Uterus (tissue), 4 donors: ENCODE measurements at places on chromosomes 11 and 22. TPM values are rescaled to one million over a fixed set of nuclear protein-coding genes. Genes with fewer than 3 reads are reported as not detected.

ANKK1 gene
- total RNA-seq, result 1.0 TPM

- no peak for DNase-seq
These were observed 12.9 kb downstream of the CD59 start for GRCh38 chr11:33723238-33723881.

- no peak for DNase-seq
These were observed 120.1 kb upstream of the SLC5A12 start for GRCh38 chr11:26841818-26842473.

GRCh38 chr11:111923351-111923788, 4.7 kb downstream of the C11orf52 start:
- DNase-seq, result no peak

- no peak for DNase-seq
These were observed 398.4 kb downstream of the CNTN5 start for GRCh38 chr11:99418927-99419720.

MAML2 gene
- total RNA-seq, result 8.2 TPM

- DNase-seq, result no peak
These were observed 22.7 kb downstream of the OOSP3 start for GRCh38 chr11:59901306-59901705.

- DNase-seq, result no peak
These were observed 224.6 kb upstream of the ISX start for GRCh38 chr22:34841331-34841771.

KDM4E gene
- total RNA-seq, result not detected

EPS8L2 gene
- 52.8 TPM for total RNA-seq

GLB1L2 gene
- 28.2 TPM for total RNA-seq

GRCh38 chr11:68863553-68864265, 22.0 kb upstream of the CPT1A start:
- no peak for DNase-seq

DNA sequence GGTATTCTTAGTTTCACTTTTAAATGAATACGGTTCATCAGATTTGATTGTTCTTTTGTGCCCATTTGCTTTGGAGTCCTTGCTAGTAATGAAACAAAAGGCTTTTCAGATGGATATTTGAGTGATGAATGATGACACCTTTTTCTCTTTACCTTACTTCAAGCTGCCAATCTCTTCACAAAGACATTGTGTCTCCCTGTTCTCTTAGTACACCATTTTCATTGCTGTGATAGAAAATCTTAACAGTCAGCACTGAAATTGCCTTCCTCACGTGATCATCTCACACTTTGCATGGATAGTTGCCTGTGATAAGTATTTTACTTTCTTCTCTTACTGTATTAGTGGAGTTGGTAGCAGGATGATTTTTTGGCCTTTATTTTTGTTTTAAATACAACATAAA, 396.6 kb downstream of the NELL1 start:
- DNase-seq, result no peak

DNA sequence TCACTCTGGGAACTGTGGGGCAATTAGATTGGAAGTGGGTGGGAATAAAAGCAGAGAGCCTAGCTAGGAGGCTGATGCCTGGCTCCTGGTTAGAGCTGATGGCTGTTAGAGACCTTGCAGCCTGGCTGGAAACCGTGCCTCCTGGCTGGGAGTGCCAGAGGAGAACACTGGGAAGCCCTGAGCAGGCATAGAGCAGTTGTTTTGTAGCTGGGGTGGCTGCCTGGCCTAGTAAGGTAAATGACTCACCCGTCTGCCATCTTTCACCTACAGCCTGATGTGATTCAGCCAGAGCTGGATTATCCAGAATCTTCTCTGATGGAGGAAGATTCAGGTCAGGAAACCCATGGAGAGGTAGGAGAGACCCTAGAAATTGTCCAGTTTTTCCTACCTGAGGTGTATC, 6.1 kb downstream of the UQCR10 start:
- no peak for DNase-seq

DNA sequence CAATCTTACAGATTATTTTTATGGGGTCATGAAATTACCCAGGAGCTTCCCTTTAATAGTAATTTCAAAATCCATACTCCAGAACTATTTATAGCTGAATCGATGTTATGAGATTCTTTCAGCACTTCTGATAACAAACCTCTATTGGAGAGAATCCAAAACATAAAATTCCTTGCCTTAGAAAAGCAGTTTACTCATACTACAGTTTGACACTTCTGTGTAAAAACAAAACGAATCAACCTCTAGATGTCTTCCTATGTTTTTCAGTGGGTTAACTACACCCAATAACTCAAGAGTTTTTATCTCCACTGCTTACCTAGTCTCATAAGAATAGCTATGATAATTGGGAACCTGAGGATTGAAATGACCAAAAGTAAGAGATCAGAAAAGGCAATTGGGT, 35.6 kb downstream of the KIF18A start:
- no peak for DNase-seq

GRCh38 chr11:67468456-67468758, 644 bp downstream of the TMEM134 start:
- no peak for DNase-seq

CHRM4 gene
- 0.14 TPM for total RNA-seq

GRCh38 chr11:11318961-11319360, 34.1 kb downstream of the CSNK2A3 start:
- DNase-seq, result no peak

- DNase-seq, result no peak
These were observed 63.9 kb upstream of the PICALM start for GRCh38 chr11:86132667-86133249.

DNA sequence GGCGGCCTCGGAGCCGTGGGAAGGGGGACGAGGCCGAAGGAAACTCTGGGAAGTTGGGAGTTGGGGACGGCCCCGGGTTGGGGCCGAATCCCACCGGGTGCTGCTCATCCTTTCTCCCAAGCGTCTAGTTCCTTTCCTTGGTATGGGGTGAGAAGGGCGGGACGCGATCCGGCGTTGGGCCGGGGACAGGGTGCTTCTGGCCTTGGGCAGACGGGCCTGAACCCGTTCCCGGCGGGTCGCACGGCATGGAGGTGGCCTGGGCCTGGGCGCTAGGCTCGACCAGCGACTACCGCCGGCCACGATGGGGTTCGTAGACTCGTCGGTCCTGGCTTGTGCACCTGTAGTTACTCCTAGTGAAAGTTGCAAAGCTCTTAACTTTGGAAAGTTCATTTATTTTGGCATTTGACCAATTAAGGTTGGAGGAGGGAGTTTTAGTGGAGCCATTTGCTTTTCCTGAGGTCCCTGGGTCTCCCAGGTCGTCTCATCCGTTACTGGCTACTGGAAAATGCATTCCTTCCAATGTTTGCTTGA, 1.0 kb downstream of the SYT9 start:
- no peak for DNase-seq

PANX2 gene
- not detected for total RNA-seq

DNA sequence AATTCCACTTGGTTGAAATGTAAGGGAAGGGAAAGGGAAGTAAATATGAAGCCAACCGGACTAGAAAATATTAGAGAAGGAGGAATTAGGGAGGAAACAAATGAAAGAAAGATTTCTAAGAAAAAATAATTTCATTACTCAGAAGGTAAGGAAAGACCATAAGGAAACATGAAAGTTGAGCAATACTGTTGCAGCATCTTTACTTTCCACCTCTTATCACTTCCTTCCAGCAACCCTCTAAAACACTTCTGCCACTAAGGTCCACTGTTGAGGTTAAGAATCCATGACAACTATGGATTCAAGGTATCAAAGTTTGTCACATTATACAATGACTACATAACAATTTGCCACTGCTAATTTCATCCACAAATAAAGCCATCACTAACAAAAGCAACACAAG, 308.6 kb downstream of the DLG2 start:
- no peak for DNase-seq

DNA sequence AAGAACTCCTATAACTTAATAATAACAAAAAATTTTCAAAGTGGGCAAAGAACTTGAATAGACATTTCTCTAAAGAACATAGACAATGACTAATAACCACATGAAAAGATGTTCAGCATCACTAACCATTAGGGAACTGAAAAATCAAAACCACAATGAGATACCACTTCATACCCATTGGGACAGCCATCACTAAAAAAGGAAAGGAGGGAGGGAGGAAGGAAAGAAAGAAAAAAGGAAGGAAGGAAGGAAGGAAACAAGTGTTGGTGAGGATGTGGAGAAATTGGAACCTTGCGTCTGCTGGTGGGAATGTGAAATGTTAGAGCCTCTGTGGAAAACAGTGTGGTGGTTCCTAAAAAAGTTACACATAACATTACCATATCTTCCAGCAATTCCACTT, 55.8 kb downstream of the MS4A13 start:
- no peak for DNase-seq

USP2 gene
- total RNA-seq, result 28.2 TPM

GRCh38 chr11:117427356-117427874, 99.8 kb downstream of the CEP164 start:
- no peak for DNase-seq

DNA sequence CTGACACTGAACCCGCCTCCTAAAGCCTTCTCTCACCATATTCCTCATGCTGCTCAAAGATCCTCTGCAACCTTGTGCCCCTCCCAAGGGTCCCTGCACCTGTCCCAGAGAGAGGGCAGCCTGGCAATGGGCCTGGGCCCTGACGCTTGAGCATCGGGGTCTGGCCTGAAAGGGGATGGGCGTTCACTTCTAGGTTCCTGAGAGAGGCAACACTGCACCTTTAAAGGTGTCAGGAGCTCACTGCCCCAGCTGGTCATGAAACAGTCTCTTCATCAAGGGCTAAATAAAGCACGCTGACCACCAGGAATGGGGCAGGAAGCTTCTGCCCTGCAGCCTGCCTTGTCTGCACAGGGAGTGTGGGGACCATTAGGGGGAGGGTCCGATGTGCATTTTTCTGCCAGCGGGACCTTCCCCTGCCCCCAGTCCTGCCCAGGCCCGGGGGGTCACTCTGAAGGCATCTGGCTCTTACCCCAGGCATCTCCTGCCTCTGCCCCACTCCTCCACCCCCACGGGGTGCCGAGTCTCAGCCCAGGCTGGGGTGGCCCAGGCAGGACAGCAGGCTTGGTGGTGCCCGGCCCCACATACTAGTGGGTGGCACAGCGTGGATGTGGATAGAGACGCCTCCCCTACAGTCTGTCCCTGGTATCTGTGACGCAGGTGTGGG, 3.5 kb downstream of the C11orf21 start:
- no peak for DNase-seq

DYNC2H1 gene
- 48.5 TPM for total RNA-seq

SERHL2 gene
- 4.4 TPM for total RNA-seq

ROBO4 gene
- total RNA-seq, result 96.6 TPM

SPDYC gene
- not detected for total RNA-seq

CSF2RB gene
- total RNA-seq, result 3.4 TPM

GRCh38 chr11:118438314-118438931, 2.1 kb downstream of the KMT2A start:
- DNase-seq, result peak; percentile 16

DNA sequence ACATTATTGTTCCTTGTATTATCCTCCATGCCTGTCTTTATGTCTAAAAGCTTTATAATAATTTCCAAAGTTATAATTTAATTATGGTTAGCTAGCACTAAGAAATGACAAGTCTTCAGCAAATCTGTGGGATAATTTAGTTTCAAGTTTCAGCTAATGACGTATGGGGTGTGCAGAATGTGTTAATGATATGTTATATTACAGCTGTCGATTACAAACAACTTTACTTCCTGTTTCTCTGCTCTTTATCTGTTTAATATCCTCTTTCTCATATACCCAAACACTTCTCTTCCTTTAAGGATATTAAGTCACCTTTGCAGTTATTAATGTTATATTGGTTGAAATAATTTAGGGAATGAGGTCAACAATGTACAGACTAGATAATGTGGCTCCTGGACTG, 161.8 kb downstream of the CASP12 start:
- DNase-seq, result no peak

- DNase-seq, result no peak
These were observed 29.8 kb downstream of the TEAD1 start for GRCh38 chr11:12704049-12704448.

DNA sequence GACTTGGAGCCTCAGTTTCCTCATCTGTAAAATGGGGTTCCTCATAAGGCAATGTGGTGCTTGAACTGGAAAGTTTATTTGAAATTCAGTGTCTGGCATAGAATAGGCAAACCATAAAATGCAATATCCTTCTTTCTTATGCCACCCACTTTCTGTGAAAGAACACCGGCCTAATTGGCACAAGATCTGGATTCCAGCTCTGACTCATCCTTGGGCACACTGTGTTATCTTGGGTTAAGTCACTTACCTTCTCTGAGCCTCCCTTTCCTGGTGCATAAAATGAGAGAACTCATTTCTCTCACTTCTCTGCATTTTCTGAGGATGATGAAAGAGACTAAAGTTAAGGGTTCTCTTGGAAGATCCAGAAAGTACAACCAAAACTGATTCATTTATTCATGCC, 5.1 kb downstream of the INSC start:
- no peak for DNase-seq

GRCh38 chr11:71948314-71949027, 19.6 kb downstream of the RNF121 start:
- DNase-seq, result no peak
